ENCODE measurements at places on chromosomes 16 and 17.
A peak's percentile ranks its signal among the peaks of the same experiment; 100 is the strongest.

- DNase-seq: peak; percentile 94
Measured at GRCh38 chr16:3690470-3690928, 26.8 kb downstream of the TRAP1 start.

GRCh38 chr16:77212741-77213541 is 13.7 kb downstream of the SYCE1L start:
- DNase-seq: peak; percentile 85

DNA sequence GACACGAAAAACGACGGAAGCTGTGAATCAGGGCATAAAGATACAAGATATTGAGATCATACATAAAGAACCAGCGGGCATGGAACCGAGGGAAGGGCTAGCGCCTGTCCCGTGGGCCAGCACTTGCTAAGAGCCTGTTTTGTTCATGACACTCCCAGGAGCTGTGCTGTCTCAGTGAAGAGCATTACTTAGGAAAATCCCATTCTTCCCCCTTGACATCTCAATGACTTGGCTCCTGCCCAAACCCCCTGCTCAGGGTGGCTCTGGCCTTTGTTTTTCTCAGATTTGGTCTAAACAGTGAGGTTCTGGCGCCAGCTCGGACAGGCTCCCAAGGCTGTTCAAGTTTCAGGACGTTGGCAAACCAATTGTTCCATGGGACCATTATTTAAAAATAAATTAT is 79.1 kb upstream of the SEC14L1 start:
- DNase-seq: no peak

GRCh38 chr17:61158376-61158775 is 241.3 kb upstream of the TBX2 start:
- no peak for DNase-seq

- no peak for DNase-seq
Measured at GRCh38 chr17:1597861-1598342, 30.7 kb downstream of the SLC43A2 start.

- DNase-seq: peak; percentile 85
Measured at GRCh38 chr17:40321961-40322357, 13.0 kb downstream of the RARA start.

- DNase-seq: no peak
Measured at GRCh38 chr17:78210111-78210510, 3.9 kb upstream of the BIRC5 start.

DNA sequence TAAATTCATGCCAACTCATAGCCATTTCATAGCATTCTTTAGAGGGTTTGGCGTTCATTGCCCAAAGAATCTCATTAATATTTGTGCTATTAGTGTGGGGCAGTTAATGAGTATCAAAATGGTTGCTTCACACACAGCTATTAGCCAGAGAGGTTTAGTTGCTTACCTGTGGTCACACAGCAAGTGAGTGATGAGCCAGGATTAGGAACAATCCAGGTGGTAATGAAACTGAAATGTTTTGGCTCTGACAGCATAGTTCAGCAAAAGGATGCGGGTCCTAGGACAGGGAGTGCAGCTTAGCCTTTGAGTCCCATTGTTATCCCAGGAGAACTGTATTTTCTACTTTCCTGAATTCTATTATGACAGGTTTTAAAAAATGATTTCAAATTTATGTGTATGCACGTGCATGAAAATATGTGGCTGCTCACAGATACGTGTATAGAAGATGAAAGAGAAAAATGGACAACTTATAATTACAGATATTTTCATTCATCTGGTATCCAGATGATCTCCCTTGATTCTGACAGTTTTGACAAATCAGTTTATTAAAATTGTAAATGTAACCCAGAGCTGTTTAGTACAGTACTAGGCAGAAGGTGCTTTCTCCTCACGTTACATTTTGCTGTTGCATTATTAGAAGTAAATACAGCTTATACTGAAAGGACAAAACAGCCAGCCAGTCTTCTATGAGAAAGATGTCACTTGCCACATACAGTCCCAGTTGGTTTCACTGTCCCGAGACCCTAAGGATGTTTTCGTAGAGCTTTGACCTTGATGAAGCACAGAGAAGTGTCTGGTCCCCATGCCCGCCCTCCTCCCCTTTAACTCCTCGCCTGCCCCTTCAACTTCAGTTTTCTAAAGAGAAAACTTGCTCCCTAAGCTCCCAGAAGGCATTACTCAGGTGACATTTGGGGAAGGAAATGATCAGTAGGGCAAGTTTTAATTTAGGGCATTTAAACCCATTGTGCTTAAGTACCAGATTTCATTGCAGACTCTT is 99.8 kb upstream of the TBX2 start:
- no peak for DNase-seq

DNA sequence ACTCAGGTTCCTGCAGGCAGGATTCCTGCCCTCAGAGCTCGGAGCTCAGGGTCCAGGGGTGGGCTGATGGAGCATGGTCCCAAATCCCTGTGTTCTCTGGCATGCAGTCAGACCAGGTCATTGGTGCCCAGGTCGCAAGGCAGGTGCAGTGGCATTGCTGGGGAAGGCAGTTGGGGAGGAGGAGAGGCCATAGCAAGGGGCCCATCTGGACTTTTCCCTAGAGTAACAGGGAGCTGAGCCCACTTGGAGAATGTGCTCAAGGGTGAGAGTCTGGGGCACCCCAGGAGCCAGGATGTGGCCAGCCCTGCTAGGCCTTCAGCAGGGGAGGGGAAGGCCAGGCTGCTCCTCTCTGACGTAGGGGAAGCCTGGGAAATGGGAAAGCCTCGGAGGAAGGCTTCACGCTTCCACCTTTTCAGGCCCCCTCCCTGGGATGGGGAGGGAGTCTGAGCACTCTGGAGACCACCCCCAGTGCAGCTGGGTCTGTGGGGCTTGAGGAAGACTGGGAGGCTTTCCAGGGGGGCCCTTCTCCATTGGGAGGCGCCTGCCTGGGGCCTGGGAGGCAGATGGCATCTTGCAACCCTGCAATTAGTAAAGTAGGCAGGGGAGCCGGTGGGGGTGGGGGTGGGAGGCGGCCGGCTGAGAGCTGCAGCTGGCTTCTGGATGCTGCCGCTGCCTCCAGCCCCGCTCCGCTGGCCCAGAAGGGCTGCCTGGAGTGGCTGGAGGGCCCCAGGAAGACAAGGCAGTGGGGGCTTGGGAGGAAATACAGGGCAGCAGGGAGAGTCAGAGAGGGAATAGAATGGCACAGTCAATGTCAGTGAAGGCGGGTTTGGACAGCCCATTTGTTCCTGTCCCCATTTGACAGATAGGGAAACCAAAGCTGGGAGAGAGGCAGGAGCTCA is 21.1 kb upstream of the DOK4 start:
- DNase-seq: no peak

DNA sequence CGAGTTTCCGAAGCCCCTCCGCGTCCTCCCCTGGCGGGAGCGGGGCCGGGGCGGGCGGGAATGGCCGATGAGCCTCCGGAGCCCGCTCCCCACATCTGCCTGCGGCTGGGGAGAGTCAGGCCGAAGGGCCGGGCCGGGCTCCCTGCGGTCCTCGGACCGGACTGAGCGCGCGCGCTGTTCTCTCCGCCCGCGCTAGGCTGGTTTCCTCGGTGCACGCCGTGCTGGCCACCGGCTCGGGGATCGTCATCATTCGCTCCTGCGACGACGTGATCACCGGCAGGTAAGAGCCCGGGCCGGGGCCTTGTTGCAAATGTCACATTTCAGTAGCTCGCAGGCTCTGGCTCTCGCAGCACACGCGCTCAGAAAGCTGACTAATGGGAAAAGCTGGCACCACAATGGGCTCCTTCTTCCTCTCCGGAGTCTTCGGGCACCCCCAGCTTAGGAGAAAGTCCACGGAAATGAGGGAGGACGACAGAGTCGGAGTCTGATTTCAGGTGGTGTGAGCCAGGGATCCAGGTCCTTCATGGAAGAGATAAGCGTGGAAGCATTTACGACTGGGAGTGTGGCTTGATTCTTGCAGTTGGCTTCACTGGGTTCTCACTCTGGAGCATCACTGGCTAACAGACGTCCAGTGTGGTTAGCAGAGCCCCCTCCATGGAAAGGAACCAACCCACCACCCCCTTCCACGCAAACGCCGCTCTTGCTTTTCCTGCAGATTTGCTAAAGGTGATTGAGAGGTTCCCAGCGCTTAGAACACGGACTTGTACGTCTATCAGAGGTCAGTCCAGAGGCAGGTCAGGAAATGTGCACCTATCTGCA is 715 bp downstream of the TLCD3A start:
- peak; percentile 74 for DNase-seq

DNA sequence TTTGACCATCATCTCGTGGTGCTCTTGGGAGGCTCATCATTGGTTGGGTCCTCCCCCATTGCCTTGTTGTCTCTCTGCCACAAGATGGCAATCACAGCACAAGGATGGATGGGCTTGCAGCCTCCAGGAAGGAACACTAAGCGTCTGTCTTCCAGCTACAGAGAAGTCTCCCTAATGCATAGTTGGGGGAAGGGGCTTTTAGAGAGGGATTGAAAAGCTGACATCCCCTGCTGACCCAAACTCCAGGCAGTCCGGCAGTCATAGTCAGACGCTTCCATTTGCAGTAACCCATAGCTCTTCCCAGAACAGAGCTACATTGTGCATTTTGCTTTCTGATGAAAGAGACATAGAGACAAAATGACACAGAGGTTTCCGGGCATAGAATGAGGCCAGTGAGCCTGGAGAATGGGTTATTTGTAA is 111.4 kb downstream of the UTP18 start:
- DNase-seq: no peak

- DNase-seq: no peak
Measured at GRCh38 chr17:73427198-73427597, 115.4 kb upstream of the CDC42EP4 start.

- DNase-seq: no peak
Measured at GRCh38 chr17:40539711-40540411, 25.4 kb downstream of the CCR7 start.

DNA sequence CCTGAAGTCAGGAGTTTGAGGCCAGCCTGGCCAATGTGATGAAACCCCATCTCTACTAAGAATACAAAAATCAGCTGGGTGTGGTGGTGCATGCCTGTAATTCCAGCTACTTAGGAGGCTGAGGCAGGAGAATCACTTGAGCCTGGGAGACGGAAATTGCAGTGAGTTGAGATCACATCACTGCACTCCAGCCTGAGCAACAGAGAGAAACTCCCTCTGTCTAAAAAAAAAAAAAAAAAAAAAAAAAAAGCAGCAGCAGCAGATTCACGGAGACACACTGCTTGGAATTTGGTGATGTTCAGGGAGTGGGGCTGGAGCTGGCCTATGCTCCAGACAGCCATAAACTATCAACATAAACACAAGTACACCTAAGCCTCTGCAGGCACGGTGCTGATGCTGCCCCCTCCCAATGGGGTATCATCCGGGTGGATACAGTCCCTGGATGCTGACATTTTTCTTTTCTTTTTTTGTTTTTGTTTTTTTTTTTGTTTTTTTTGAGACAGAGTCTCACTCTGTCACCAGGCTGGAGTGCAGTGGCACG is 39.6 kb upstream of the RHOT1 start:
- no peak for DNase-seq

GRCh38 chr17:76686538-76687297 is 24.0 kb downstream of the MXRA7 start:
- no peak for DNase-seq

DNA sequence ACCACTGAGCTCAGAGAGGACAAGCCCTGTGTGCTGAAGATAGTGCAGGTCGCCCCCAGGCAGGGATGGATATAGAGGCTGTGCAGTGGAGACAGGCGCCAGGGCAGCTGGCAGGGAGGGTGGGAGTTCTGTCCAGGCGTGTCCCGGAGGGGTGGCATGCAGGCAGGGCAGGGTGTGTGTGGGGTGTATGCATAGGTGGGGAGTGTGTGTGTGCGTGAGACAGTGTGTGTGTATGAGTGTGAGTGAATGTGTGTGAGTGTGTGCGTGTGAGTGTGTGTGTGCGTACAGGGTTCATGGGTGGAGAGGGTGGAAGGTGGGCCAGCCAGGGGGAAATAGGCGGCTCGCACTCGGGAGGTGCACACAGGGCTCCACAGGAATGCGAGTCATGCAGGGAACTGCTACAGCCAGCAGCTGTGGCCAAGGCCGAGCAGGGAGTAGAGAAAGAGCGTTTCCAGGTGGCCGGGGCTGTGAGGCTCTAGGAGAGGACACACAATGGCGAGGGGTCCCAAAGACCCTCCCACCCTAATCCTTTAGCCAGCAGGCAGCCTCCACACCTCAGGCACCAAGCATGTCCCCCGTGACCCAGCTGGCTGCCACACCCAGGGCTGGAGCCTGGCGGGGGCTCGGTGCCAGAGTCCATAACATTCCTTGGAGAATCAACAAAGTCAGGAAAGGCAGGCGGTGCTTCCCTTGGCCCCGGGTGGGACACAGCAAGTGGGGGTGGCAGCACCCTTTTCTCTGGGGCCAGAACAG is 4.6 kb downstream of the PLCD3 start:
- DNase-seq: peak; percentile 77

- peak; percentile 87 for DNase-seq
Measured at GRCh38 chr16:47492428-47493377, 31.6 kb downstream of the PHKB start.

GRCh38 chr17:8190506-8190905 is 526 bp upstream of the BORCS6 start:
- DNase-seq: no peak

DNA sequence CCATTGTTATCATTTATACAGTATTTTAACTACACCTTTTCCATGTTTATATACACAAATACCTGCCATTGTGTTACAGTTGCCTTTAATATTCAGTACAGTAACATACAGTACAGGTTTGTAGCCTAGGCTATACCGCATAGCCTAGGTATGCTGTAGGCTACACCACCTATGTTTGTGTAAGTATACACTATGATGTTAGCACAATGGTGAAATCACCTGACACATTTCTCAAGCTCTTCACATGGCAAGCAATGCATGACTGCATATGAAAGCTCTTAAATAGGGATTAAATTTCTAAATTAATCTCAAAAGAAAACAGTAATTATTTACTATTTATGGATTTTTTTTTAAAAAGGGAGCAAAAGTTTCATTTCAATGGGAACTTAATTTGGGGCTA is 12.0 kb downstream of the LRRC37B start:
- DNase-seq: no peak

- DNase-seq: no peak
Measured at GRCh38 chr17:76914937-76915336, 46.7 kb downstream of the MGAT5B start.

- DNase-seq: no peak
Measured at GRCh38 chr16:67936880-67937605, 393 bp upstream of the PSMB10 start.

- DNase-seq: no peak
Measured at GRCh38 chr17:3843935-3844516, 2.0 kb downstream of the NCBP3 start.

GRCh38 chr16:53212893-53213223 is 158.1 kb downstream of the CHD9 start:
- DNase-seq: no peak

DNA sequence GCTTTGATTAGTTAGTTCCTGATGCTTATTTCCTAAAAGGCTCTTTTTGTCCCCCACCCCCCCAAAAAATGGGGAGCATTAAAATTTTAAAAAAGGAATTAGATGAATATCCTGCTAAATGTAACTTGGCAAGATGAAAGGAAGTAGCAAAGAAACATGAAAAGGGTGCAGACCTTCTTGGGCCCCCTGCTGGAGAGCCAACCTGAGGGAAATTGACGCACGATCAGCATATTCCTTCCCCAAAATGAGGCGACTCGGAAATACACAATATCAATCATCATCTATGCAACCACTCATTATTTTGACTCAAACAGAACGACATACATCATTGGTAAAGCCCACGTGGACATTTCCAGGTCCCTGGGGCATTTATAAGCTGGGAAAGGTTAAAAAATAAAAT is 59.7 kb downstream of the GRIN2A start:
- no peak for DNase-seq

Data from Right ventricle myocardium inferior (tissue), 1 donor.